ENCODE measurements at places on chromosomes 7 and 10. TPM values are rescaled to one million over a fixed set of nuclear protein-coding genes. Genes with fewer than 3 reads are reported as not detected.

The LRRD1 gene
- 0.04 TPM for polyA plus RNA-seq

DNA sequence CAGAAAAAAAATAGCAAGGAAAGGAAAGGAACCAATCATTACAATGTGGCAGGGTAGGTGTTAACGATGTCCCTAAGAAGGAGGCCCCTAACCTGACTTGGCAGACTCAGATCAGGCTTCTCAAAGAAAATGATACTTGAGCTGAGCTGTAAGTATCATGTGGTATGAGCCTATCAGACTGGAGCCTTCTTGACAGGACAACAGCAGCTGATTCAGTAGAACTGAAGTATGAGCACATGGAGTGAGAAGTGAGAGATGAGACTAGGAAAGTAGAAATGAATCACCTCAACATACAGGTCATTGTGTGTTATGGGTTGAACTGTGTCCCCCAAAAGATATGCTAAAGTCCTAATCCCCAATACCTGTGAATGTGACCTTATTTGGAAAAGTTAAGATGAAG, 66.3 kb downstream of the MTERF1 start:
- H3K4me1 ChIP-seq = no peaks in the 10 kb centered on the region
- H3K27ac ChIP-seq = no peak overlapping the region
- H3K36me3 ChIP-seq = no peaks in the 10 kb centered on the region
- no peak for DNase-seq
- H3K4me3 ChIP-seq = no peak overlapping the region
- H3K27me3 ChIP-seq = no peaks in the 10 kb centered on the region

DNA sequence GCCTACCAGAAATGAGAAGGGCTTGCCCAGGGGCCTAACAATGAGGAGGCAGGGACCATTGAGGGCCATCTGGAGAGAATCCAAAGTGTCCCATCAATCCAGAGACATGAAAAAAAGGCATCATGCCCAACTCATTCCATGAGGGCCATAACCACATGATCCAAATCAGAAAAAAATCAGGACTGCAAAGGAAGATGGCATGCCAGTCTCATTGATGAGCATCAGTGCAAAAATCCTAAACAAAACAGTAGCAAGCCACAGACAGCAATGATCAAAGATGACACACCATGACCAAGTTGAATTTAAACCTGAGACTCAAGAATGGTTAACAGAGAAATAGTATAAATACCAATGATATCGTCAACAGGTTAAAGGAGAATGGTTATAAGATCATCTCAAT, 7.0 kb upstream of the CYP3A4 start:
- no peak overlapping the region for H3K4me3 ChIP-seq
- no peak overlapping the region for H3K27ac ChIP-seq
- no peaks in the 10 kb centered on the region for H3K36me3 ChIP-seq
- no peak for DNase-seq

GRCh38 chr7:36264123-36264801, 111.2 kb downstream of the EEPD1 start:
- H3K36me3 ChIP-seq = no peaks in the 10 kb centered on the region
- DNase-seq = no peak
- H3K27me3 ChIP-seq = no peaks in the 10 kb centered on the region
- no peak overlapping the region for H3K4me3 ChIP-seq
- no peak overlapping the region for H3K27ac ChIP-seq

Data from keratinocyte (primary cell).